Pancreas (tissue), 10 donors: ENCODE measurements at places on chromosomes 2 and 18. TPM values are rescaled to one million over a fixed set of nuclear protein-coding genes. Genes with fewer than 3 reads are reported as not detected.
A peak's percentile ranks its signal among the peaks of the same experiment; 100 is the strongest.

DNA sequence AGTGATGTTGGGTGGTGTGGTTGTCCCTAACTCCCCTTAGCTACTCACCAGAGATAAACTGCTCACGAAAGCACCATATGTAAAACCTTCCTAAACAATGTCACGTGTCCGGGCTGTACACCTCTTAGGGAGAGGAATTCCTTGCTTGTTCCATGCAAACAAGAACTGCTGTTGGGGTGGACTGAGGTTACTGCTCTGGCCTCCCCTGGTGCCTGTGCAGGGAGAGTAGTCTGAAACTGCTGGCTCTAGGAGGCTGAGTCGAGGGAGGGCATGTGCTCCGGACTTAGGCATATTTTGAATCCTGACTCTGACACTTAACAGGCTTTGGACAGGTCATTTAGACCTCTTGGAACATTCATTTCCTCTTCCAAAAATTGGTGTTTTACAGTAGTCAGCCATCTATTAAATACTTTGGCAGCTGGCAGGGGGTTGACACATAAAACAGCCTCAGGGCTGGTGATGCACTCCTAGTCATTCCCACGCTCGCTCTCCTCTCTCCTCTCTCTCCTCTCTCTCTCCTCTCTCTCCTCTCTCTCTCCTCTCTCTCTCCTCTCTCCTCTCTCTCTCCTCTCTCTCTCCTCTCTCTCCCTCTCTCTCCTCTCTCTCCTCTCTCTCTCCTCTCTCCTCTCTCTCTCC lies 10.6 kb downstream of the THNSL2 start:
- no peak for DNase-seq

DNA sequence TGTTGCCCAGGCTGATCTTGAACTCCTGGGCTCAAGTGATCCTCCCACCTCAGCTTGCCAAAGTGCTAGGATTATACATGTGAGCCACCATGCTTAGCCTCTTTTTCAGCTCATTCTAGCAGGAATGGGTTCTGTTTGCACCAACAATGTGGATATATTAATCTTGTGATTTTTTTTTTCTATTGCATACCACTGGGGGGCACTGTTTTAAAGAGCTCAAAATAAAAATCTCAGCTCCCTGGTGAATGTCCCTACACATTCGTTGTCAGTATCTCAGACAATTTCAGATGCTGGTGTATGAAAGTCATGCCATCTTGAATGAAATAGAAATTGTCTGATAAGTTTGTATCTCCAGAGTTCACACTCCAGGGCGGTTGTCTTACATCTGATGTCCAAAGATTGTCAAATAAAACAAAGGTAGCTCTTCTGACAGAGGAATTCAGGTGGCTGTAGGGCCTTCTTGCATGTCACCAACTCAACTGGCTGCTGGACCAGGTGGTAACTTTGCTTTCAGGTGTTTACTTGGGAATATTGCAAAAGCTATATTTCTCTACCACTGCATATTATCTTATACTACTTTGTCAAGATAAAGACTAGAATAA lies 3.1 kb upstream of the MATN3 start:
- no peak for DNase-seq

DNA sequence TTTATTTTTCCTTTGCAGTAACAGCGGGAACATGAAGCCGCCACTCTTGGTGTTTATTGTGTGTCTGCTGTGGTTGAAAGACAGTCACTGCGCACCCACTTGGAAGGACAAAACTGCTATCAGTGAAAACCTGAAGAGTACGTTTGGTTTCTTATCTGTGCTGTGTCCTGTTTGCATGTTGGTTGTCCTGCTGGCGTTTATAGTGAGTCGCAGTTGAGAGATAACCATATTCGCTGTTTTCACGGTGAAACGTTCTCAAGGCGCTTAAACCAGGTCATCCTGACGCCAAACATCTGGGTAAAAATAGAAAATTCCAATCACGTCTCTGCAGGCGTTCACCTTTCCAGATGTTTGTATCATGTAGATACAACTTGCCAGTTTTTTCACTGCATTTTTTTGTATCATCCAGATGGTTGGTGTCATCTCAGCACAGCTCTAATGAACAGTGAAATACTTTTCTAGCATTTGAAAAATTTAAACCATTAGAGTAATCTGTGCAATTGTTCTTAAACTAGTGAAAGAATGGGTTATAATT lies 21.2 kb downstream of the CLUL1 start:
- no peak for DNase-seq

Gene CCDC102B
- 1.8 TPM for polyA plus RNA-seq

Gene LYG2
- not detected for polyA plus RNA-seq

Gene TRPM8
- polyA plus RNA-seq: 0.23 TPM

DNA sequence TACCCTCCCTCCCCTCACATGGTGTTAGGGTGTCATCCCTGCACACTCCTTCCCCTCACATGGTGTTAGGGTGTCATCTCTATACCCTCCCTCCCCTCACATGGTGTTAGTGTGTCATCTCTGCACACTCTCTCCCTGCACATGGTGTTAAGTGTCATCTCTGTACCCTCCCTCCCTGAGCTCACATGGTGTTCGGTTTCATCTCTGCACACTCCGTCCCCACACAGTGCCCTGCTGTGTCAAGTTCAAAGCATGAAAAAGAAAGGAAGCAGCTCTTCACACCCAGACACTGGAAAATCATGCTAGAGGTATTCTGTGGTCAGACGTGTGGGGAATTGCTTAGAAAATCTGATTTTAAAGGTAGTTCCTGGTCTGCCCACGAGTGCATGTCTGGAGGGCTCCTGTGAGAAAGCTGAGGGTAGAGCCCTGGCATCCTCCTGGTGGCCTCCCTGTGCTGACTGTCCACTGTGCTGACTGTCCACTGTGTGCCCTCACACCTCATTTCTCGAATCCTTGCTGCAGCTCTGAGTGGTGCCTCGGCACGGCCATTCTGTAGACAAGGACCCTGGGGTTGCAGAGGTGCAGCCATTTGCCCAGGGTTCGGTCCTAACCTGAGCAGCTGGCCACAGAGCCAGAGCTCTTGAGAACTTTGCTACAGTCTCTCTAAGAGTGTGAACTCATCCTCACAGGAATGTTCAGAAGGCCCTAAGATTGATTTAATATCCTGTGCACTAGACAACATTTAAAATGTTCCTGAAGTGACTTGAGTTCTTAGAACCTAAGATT lies 69.1 kb upstream of the NFATC1 start:
- DNase-seq: no peak

GRCh38 chr2:223418131-223418530 lies 184.0 kb downstream of the SCG2 start:
- peak; percentile 36 for DNase-seq

- no peak for DNase-seq
These were observed 167.2 kb downstream of the NUP35 start for GRCh38 chr2:183291436-183291835.

DNA sequence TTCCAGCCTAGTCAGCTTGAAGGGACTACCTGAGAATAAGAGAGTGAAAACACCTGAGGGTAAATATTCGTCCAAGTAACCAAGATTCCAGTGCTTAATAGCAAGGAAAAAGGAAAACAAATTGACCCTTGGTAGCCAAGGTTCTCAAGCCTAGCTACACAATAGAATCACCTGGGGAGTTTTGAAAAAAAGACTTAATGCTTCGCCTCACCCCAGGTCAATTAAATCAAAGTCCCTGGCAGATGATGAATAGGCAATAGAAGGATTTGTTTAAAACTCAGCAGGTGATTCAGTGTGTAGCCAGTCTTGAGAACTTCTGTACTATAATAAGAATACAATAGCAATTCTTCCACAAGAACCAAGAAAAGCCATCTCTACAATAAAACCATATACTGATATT lies 500.2 kb downstream of the XIRP2 start:
- no peak for DNase-seq

DNA sequence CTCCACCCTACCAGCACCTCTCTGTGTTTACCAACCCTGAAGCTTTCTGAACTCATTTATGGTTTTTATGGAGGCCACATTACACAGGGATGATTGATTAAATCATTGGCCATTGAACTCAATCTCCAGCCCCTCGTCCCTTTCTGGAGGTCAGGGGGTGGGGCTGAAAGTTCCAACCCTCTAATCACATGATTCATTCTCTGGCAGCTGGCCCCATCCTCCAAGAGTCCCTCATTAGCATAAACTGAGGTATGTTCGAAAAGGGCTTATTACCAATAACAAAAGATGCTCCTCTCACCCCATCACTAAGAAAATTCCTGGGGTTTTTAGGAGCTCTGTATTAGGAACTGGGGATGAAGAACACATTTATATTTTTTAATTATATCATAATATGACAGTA lies 92.3 kb downstream of the DIS3L2 start:
- no peak for DNase-seq

- DNase-seq: no peak
These were observed 157.2 kb upstream of the ZC3H15 start for GRCh38 chr2:186328838-186329237.

Gene HMSD
- polyA plus RNA-seq: 0.42 TPM

DNA sequence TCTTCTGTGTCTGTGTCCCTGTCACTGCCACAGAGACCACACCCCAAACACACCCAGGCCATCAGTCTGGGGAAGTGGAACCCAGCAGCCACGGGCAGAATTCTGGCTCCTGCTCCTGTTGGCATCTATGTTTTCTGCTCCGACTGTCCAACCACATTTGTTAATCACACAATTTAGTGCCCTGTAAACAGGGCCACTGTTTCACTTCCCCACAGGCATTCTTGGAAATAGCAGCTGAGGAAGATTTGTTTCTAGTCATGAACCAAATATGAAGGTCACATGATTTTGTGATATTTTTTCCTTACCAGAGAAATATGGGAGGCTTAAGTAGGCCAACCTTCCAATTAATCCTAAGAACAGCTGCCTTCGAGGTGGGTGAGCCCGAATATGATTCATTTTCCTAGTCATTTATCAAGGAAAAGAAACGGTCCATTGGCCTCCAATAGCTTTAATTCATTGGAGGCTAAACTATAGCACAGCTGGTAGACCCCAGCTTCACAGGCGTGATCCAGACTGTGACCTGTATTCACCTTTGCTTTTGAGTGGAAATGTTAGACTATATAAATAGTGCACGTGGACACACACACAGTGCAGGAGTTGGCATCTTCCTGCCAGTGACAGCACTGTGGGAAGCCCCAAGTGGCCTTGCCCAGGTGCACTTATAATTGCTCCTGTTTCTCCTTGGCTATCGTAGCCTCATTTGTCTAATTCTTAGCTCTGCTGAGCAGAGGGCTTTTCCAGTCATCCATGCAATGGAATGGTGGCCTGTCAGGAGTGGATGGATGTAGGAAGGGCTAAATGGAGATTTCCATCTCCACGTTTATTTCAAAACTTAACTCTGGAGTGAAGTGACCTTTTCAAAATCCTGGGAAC lies 267.9 kb downstream of the LPIN1 start:
- no peak for DNase-seq

DNA sequence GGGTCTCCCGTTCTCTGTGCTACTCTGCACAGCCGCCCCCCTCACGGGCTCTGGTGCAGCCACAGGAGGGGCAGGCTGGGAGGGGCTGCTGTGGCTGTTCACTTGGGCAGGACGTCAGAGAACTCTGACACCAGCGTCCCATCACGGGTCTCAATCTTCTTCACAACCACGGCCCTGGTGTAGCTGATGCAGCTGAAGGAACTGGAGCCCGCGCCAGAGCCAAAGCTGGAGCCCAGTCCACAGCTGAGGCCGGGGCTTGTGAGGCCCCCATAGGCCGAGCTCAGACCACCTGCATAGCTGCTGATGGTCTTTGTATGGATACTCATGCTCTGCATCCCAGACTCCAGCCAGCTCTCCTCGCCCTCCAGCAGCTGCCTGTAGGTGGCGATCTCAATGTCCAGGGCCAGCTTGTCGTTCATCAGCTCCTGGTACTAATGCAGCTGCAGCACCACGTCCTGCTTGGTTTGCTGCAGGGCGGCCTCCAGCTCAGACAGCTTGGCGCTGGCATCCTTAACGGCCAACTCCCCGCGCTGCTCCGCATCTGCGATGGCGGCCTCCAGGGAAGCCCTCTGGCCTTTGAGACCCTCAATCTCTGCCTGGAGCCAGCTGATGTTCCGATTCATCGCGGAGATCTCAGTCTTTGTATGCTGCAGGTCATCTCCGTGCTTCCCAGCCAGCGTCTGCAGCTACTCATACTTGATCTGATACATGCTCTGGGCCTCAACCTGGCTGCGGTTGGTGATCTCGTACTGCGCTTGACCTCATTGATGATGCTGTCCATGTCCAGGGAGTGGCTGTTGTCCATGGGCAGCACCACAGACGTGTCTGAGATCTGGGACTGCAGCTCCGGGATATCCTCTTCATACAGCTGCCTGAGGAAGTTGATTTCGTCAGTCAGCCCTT lies 7.4 kb upstream of the DUSP19 start:
- DNase-seq: peak; percentile 44

GRCh38 chr2:1972011-1972410 lies 227.7 kb upstream of the PXDN start:
- no peak for DNase-seq

Gene SEPTIN10
- 7.9 TPM for polyA plus RNA-seq

GRCh38 chr2:154532004-154532403 lies 166.5 kb upstream of the KCNJ3 start:
- DNase-seq: no peak

Gene TMEM237
- 4.3 TPM for polyA plus RNA-seq

- DNase-seq: no peak
These were observed 459.2 kb downstream of the KCNJ3 start for GRCh38 chr2:155157711-155158110.

Gene TGFA
- 3.8 TPM for polyA plus RNA-seq

DNA sequence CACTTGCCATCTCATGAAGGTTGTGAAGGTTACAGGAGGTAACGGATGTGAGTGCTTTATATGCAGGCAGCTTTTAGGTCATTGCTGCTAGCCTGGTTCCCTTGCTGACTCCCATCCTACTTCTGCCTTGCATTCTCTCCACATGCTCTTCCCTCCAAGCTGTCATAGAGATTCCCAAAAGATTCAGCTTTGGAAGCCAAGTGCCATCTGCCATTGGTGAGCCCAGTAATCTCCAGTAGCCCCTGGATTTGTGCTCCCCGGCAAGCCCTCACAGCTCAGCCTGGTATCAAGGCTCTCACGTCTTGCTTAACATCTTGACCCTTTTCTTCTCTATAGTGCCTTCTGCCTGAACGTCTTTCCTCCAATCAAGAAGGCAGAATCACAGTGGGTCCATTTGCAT lies 61.6 kb downstream of the MYT1L start:
- no peak for DNase-seq

DNA sequence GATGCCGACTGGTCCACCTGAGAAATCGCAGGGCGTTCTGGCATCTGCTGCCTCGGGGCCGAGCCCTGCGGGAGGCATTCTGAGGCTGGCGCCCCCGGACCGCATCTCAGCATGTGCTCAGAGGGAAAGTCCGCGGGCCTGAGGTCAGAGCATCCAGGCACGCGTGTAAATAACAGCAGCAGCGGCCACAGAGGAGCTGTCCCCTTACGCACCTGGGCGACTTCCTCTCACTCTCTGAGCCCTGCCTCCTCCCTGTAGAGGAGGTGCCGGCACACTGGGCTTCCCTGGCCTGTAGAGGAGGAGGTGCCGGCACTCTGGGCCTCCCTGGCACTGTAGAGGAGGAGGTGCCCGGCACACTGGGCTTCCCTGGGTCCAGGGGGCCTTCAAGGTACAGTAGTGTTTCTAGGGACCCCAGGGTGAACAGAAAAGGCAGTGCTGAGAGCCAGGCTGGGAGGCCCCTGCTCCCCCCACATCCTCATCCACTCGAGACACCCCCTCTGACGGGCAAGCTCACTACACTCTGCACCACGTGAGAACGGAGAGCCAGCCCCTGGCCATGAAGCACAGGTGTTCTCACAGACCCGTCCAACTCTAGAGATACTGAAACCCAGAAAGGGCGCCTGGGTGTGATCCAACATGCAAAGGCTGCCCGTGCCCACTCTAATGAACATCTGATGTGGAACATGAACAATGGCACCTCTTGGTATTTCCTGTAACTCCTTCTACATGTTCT lies 263.5 kb downstream of the HDAC4 start:
- peak; percentile 27 for DNase-seq

Gene PLEKHH2
- polyA plus RNA-seq: 3.2 TPM

GRCh38 chr2:241325257-241325656 lies 9.5 kb downstream of the SEPTIN2 start:
- no peak for DNase-seq
